ENCODE measurements at places on chromosomes 12 and 14. TPM values are rescaled to one million over a fixed set of nuclear protein-coding genes. Genes with fewer than 3 reads are reported as not detected.
A peak's percentile ranks its signal among the peaks of the same experiment; 100 is the strongest.

GRCh38 chr12:104288635-104289274 lies 14.8 kb upstream of the EID3 start:
- H3K27me3 ChIP-seq, result no peaks in the 10 kb centered on the region
- H3K36me3 ChIP-seq, result peaks cover 16% of the 10 kb centered on the region
- peak; percentile 82 for DNase-seq
- H3K27ac ChIP-seq, result peak overlapping the region; percentile 100

DNA sequence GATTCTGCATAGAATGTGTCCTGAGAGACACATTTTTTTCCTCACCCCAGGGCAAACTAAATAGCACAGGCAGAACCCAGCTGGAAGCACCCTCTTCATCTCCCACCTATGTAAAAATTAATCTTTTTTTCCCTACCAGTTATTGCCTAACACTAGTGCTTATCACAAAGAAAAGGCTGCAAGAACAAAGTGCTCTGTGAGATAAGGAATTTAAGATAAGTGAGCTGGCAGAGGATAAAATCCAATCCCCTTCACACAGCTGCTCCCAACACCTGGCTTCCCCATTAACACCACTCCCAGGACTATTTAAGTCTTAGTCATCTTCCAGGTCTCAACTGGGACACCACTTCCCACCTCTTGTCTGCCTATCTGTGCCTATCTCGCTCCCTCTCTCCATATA lies 75.2 kb downstream of the TTC9 start:
- H3K4me1 ChIP-seq, result no peaks in the 10 kb centered on the region
- peaks cover 3% of the 10 kb centered on the region for H3K27me3 ChIP-seq
- no peak overlapping the region for H3K4me3 ChIP-seq
- no peak overlapping the region for H3K27ac ChIP-seq
- no peaks in the 10 kb centered on the region for H3K36me3 ChIP-seq
- DNase-seq, result no peak

GRCh38 chr12:76113800-76114757 lies 29.6 kb upstream of the NAP1L1 start:
- no peak overlapping the region for H3K27ac ChIP-seq
- H3K36me3 ChIP-seq, result no peaks in the 10 kb centered on the region
- H3K27me3 ChIP-seq, result no peaks in the 10 kb centered on the region
- H3K4me3 ChIP-seq, result no peak overlapping the region
- H3K4me1 ChIP-seq, result no peaks in the 10 kb centered on the region

DNA sequence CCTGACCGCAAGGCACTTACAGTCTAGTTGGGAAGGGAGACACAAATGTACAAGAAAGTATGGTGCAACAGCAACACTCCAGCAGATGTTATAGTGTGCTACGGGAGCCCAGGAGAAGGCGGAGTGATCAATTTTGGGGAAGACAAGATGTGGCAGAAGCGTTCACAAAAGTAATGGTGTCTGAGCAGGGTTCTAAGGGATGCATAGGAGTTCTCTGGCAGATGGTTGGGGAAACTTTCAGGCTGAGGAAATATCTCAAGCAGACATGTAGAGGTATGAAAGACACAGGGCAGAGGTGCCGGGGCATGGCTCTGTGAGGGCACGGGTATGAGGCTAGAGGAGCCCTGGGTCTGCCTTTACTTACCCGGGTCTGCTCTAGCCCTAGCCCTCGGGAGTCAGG lies 5.1 kb upstream of the TNFRSF1A start:
- no peak for DNase-seq
- H3K27ac ChIP-seq, result no peak overlapping the region
- H3K36me3 ChIP-seq, result no peaks in the 10 kb centered on the region
- H3K4me3 ChIP-seq, result no peak overlapping the region
- H3K27me3 ChIP-seq, result no peaks in the 10 kb centered on the region
- peaks cover 24% of the 10 kb centered on the region for H3K4me1 ChIP-seq

GRCh38 chr12:26803552-26803951 lies 29.4 kb downstream of the ITPR2 start:
- no peaks in the 10 kb centered on the region for H3K4me1 ChIP-seq
- DNase-seq, result peak; percentile 83
- H3K27me3 ChIP-seq, result no peaks in the 10 kb centered on the region
- no peak overlapping the region for H3K4me3 ChIP-seq
- H3K27ac ChIP-seq, result no peak overlapping the region

DNA sequence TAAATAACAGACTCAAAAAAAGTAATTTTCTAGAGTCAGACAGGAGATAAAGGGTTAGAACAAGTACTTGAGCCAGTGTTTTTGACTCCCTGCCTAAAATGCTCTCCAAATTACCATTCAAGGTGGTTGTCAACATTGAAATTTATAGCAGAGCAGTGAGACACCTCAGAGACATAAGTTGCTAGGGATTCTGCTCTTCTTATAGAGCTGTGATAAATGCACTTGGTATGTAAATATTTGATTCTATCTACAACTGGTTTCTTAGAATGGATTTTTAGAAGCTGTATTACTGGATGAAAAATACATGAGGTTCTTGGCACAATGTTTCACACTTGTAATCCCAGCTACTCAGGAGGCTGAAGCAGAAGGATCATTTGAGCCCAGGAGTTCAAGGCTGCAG lies 83.9 kb upstream of the OSBPL8 start:
- H3K4me3 ChIP-seq, result no peak overlapping the region
- H3K36me3 ChIP-seq, result no peaks in the 10 kb centered on the region
- H3K27ac ChIP-seq, result no peak overlapping the region
- no peaks in the 10 kb centered on the region for H3K4me1 ChIP-seq
- no peaks in the 10 kb centered on the region for H3K27me3 ChIP-seq

DNA sequence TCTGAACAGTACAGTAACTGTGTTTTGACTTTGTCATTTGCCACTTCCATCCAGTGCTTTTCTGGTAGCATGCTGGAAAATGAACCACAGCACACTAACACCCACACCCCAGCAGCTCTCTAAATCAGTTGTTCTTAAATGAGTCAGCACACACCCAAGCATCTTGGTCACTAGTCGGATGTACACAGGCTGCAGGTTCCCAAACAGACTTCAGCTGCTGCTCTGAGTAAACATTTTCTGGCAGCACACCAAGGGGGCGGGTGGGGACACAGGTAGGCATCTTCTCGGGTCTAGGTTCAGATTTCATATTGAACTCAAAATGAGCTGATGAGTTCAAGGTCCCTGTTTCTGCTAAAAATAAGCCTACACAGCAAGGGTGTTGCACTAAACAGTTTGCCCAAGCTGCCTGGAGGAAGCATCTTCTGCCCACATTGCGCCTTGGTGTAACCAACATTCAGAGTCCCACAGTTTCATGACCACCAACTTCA lies 39.8 kb downstream of the IFNG start:
- no peak overlapping the region for H3K27ac ChIP-seq
- no peaks in the 10 kb centered on the region for H3K36me3 ChIP-seq
- no peak for DNase-seq
- H3K27me3 ChIP-seq, result no peaks in the 10 kb centered on the region
- no peaks in the 10 kb centered on the region for H3K4me1 ChIP-seq
- H3K4me3 ChIP-seq, result no peak overlapping the region

DNA sequence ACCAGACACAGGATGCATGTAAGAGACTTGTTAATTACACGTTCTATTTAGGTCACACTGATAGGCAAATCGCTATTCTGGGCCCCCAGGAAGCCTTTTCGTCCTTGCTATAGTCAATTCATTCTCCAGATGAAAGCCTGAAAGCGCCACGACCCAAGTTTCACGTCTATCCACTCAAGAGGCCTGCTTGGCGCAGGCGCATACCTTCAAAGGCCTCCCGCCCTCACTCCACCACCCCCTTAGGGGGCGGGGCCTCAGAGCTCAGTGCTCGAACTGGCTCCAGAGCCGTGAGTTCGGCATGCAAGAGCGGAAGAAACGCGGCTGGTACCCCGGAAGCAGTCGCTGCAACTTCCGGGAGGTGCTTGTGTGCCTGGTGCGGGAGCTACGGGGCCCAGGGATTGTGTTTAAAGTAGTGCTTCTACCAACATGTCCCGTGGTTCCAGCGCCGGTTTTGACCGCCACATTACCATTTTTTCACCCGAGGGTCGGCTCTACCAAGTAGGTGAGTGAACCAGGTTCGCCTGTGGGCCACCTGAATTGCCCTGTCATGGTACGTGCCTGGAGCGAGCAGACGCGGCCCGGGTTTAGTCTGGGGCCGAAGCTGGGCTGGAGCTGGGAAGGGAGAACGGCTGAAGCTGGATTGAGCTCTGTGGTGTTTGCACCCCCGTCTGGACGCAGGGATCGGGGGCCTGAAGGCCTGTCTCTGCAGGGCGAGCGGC lies at the start of gene PSMA6:
PSMA6 (plus strand) TSS at position 332 of the 719 bp plus-strand sequence; CDS start at position 427, 95 bp downstream.
- no peaks in the 10 kb centered on the region for H3K36me3 ChIP-seq
- H3K27ac ChIP-seq, result peak within 1 kb of the TSS; percentile 91
- no peaks in the 10 kb centered on the region for H3K27me3 ChIP-seq
- no peaks in the 10 kb centered on the region for H3K4me1 ChIP-seq
- H3K4me3 ChIP-seq, result peak within 1 kb of the TSS; percentile 94

DNA sequence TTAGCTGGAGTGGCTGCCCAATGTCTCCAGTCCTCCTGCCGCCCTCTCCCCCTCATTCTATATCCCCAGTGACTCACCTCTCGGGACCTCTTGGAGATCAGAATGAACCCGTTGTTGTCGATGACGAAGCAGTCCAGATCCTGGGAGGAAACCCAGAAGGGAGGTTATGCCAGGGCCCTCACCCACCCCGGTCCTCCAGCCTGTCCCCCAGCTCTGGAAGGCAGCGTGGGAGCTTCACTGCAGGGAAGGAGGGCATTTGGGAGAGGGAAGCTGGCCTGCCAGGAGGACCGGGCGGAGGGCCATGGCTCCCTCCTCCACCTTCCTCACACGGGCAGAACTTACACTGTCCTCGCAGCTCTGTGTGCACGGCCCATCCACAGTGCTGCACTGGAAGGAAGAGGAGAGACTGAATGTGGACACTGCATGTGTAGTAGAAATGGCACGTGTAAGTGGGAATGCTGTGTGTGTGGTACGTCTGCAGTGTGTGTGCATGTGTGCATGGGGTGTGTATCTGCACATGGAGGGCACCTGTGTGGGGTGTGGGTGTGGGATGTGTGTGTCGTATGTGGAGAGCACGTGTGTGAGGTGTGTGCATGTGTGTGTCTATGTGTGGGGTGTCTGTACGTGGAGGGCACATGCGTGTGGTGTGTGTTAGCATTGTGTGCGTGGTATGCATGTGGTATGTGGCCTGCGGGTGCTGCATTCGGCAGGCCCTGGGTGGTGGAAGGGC lies 10.0 kb upstream of the LRTM2 start:
- H3K4me3 ChIP-seq, result no peak overlapping the region
- peaks cover 5% of the 10 kb centered on the region for H3K27me3 ChIP-seq
- H3K36me3 ChIP-seq, result no peaks in the 10 kb centered on the region
- no peaks in the 10 kb centered on the region for H3K4me1 ChIP-seq
- H3K27ac ChIP-seq, result no peak overlapping the region

GRCh38 chr14:51460011-51460410 lies 191.7 kb upstream of the FRMD6 start:
- H3K4me3 ChIP-seq, result no peak overlapping the region
- DNase-seq, result peak; percentile 72

GRCh38 chr12:1583421-1584078 lies 10.8 kb downstream of the FBXL14 start:
- no peaks in the 10 kb centered on the region for H3K36me3 ChIP-seq
- H3K27ac ChIP-seq, result no peak overlapping the region
- peaks cover 16% of the 10 kb centered on the region for H3K4me1 ChIP-seq
- H3K27me3 ChIP-seq, result no peaks in the 10 kb centered on the region
- DNase-seq, result peak; percentile 94

DNA sequence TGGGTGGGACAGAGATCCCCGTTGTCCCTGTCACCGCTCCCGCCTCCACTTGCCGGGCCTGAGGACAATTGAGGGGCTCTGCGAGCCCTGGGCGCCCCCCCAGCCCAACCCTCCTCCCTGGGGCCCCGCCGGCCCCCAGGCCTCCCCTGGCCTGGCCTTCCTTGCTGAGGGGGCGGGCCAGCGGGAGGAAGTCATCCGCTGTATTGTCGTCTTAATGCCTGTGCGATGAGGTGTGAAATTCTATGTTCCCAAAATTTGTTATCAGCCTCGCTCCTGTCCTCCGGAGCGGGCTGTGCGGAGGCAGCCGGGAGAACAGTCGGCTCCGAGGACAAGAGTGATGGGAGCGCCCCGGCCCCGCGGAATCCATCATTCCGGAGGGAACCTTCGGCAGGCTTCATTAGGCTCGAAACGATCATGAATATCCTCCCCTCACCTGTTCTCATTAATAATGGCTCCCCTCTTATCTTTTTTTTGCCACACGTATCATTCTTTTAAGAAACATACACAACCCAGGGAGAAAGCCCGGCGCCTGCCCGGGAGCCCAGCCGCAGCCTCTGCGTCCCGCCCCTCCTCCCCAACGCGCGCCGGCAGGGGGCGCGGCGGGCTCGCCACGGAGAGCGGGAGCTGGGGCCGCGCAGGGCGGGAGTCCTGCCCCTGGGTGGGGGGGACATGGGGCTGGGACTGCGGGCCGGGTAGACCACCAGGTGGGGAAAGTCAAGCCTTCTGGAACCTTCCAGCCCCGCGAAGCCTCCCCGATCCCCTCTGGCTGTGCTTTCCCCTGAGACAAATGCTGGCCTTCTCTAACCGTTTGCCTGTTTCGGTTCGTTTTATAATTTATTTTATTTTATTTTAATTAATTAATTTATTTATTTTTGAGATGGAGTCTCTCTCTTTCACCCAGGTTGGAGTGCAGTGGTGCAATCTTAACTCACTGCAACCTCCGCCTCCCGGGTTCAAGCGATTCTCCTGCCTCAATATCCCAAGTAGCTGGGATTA lies 17.1 kb upstream of the DLK1 start:
- H3K4me1 ChIP-seq, result no peaks in the 10 kb centered on the region
- peaks cover 3% of the 10 kb centered on the region for H3K27me3 ChIP-seq
- no peaks in the 10 kb centered on the region for H3K36me3 ChIP-seq
- no peak overlapping the region for H3K27ac ChIP-seq
- H3K4me3 ChIP-seq, result no peak overlapping the region

DNA sequence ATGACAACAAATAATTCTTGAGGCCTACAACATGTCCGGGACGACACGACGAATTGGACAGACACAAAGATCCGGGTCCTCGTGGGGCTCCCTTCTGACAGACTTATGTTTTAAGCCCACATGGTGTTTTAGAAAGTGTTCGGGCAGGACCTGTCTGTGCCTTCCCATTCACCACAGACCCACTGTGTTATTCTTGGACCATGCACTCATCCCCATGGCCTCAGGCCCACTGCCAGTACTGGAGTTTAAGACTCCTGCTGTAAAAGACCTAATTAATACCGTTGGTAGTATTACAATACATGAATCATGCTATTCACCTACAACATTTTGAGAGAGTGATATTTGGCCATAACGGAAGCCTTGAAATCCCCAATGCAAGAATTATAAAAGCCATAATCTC lies 20.0 kb downstream of the SLC15A4 start:
- H3K27ac ChIP-seq, result no peak overlapping the region
- H3K36me3 ChIP-seq, result peaks cover 16% of the 10 kb centered on the region
- peak; percentile 21 for DNase-seq
- no peak overlapping the region for H3K4me3 ChIP-seq
- no peaks in the 10 kb centered on the region for H3K27me3 ChIP-seq
- H3K4me1 ChIP-seq, result peaks cover 4% of the 10 kb centered on the region

The DAD1 gene
- 249 TPM for total RNA-seq

The KCNH3 gene
- 0.17 TPM for total RNA-seq

The AHNAK2 gene
- 106 TPM for total RNA-seq

The RAPGEF3 gene
- 2.8 TPM for total RNA-seq

The RXYLT1 gene
- 14.9 TPM for total RNA-seq

The NFE2 gene
- 0.17 TPM for total RNA-seq

The ACSS3 gene
- total RNA-seq, result 32.9 TPM

The PIANP gene
- total RNA-seq, result 0.17 TPM

The TAS2R14 gene
- 2.1 TPM for total RNA-seq

Data from fibroblast of lung (primary cell).